Aorta (tissue), 5 donors: ENCODE measurements at places on chromosomes 11 and 22. TPM values are rescaled to one million over a fixed set of nuclear protein-coding genes. Genes with fewer than 3 reads are reported as not detected.

P4HA3 gene
- 5.8 TPM for total RNA-seq

- H3K27ac ChIP-seq: no peak within 1 kb of the TSS
- no peak for DNase-seq
- no peaks in the 10 kb centered on the region for H3K4me1 ChIP-seq
- H3K36me3 ChIP-seq: no peaks in the 10 kb centered on the region
These were observed at the start of gene IGSF22 for GRCh38 chr11:18726040-18726439. Gene IGSF22 (minus strand): TSS chr11:18726188. CDS start chr11:18724236, 1,952 bp downstream.

IGF2 gene
- 620 TPM for total RNA-seq

GRCh38 chr22:33000342-33001280 lies 57.6 kb downstream of the SYN3 start:
- no peaks in the 10 kb centered on the region for H3K27me3 ChIP-seq
- DNase-seq: peak; percentile 60
- H3K4me1 ChIP-seq: no peaks in the 10 kb centered on the region
- no peaks in the 10 kb centered on the region for H3K36me3 ChIP-seq
- no peak overlapping the region for H3K27ac ChIP-seq

DNA sequence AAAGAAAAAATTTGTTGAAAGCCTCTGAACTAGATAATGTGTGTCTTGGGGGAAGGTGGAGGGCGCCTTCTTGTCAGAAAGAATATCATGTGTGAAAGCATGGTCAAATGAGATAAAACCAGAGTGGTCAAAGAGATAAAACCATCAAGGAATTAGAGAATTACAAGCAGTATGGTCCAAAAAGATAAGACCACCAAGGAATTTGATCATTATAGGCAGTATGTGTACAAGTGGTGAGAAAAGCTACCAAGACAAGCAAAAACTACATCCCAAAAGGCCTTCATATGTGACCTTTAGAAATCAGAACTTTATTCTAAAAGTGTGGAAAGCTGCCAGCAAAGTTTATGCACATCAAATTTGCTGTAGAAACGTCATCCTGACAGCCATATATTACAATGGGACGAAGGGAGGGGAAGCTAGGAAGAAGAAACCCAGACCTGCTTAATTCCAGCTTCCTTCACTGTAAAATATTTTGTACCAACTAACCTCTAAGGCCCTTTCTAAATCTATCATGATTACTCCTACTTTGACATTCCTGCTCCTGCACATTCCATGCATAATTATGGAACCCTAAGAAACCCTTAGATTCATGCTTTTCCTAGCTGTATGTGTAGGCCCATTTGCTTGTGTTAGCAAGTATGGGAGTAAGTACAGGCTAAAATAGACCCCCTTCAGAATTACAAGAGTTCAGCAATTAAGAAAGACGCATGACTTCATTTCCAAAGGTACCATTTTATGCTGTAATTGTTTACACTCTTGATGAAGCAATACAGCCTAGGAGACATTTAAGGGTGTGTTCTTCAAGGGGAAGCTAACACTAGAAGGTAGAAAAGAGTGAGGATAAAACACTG lies 51.6 kb downstream of the LGR4 start:
- no peak overlapping the region for H3K27ac ChIP-seq
- no peak for DNase-seq
- H3K4me1 ChIP-seq: peaks cover 2% of the 10 kb centered on the region
- H3K27me3 ChIP-seq: peaks cover 1% of the 10 kb centered on the region

GRCh38 chr11:132623511-132623910 lies 908.8 kb downstream of the OPCML start:
- no peak overlapping the region for H3K4me3 ChIP-seq
- H3K4me1 ChIP-seq: no peaks in the 10 kb centered on the region
- no peaks in the 10 kb centered on the region for H3K27me3 ChIP-seq
- H3K27ac ChIP-seq: no peak overlapping the region

DNA sequence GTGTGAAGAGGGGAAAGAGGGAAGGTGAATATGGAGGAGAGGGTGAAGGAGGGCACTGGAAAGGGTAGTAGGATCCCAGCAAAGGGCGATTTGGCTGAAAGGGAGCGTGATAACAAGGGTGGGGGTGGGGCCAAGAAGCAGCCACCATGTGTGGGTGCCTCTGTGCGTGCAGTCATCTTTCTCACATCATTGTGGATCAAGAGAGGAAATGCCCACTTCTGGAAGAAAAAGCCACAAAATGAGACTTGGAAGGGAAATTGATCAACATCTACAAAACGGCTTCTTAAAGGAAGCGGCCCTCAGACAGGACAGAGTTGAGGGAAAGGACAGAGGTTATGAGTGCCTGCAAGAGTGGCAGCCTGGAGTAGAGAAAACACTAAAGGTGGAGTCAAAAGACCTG lies 1.2 kb upstream of the CXCR5 start:
- H3K27me3 ChIP-seq: no peaks in the 10 kb centered on the region
- peak overlapping the region; percentile 9 for H3K27ac ChIP-seq
- no peak overlapping the region for H3K4me3 ChIP-seq
- no peaks in the 10 kb centered on the region for H3K4me1 ChIP-seq

DNA sequence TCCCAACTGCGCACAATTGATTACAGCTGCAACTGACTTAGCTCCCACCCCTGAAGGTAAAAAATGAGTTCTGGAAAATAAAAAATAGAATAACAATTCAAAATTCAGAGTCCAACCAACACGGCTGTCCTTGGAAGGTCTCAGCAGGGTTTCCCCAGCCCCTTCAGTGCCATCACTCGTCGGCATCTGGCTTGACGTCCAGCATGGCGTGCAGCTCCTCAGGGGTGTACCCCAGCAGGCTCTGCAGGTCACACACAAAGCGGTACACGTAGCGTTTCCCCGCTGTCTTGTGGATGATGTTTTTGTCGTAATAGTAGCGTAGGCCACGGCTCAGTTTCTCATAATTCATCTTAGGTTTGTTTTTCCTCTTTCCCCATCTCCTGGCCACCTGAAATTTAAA lies 125.2 kb downstream of the ETS1 start:
- DNase-seq: no peak
- H3K27me3 ChIP-seq: no peaks in the 10 kb centered on the region
- peaks cover 6% of the 10 kb centered on the region for H3K36me3 ChIP-seq
- H3K4me1 ChIP-seq: peaks cover 10% of the 10 kb centered on the region
- no peak overlapping the region for H3K27ac ChIP-seq

- no peak overlapping the region for H3K27ac ChIP-seq
- DNase-seq: no peak
- no peaks in the 10 kb centered on the region for H3K4me1 ChIP-seq
- no peak overlapping the region for H3K4me3 ChIP-seq
These were observed 53.3 kb upstream of the BMAL1 start for GRCh38 chr11:13224324-13224723.

GLB1L2 gene
- total RNA-seq: 0.94 TPM

- peaks cover 7% of the 10 kb centered on the region for H3K4me1 ChIP-seq
- no peak for DNase-seq
- no peak overlapping the region for H3K27ac ChIP-seq
- H3K4me3 ChIP-seq: no peak overlapping the region
These were observed 144.5 kb downstream of the CCDC34 start for GRCh38 chr11:27218421-27219038.

DEFB131B gene
- total RNA-seq: not detected

- H3K27me3 ChIP-seq: no peaks in the 10 kb centered on the region
- H3K4me3 ChIP-seq: no peak overlapping the region
- no peaks in the 10 kb centered on the region for H3K36me3 ChIP-seq
- no peak overlapping the region for H3K27ac ChIP-seq
- H3K4me1 ChIP-seq: peaks cover 2% of the 10 kb centered on the region
These were observed 146.2 kb upstream of the RASSF10 start for GRCh38 chr11:12862696-12863469.

TMPRSS4 gene
- not detected for total RNA-seq

SOX10 gene
- 2.6 TPM for total RNA-seq

F2 gene
- total RNA-seq: not detected

DNA sequence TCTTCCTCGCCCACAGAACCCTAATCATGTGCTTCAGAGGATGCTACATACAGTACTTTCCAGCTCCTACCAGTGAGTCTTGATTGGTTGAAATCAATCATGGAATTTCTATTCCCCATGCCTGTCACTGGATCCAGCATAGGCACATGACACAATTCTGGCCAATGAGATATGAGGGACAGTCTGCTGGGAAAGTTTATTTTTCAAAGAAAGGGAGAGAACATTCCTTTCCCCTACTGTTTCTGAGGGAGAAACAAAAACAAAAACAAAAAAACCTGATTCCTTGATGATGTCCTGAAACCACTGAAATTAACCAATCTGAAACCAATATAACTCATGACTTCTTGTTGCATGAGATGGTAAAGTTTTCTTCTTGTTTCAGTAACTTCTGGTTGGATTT lies 3.3 kb upstream of the RCN1 start:
- no peak overlapping the region for H3K4me3 ChIP-seq
- no peaks in the 10 kb centered on the region for H3K4me1 ChIP-seq
- no peak for DNase-seq
- H3K36me3 ChIP-seq: no peaks in the 10 kb centered on the region
- no peaks in the 10 kb centered on the region for H3K27me3 ChIP-seq
